ENCODE measurements at places on chromosomes 2 and 18.

- no peak for DNase-seq
These were observed 129.1 kb downstream of the ANKRD44 start for GRCh38 chr2:197181491-197181890.

GRCh38 chr2:11983870-11984269 lies 237.4 kb downstream of the LPIN1 start:
- no peak for DNase-seq

DNA sequence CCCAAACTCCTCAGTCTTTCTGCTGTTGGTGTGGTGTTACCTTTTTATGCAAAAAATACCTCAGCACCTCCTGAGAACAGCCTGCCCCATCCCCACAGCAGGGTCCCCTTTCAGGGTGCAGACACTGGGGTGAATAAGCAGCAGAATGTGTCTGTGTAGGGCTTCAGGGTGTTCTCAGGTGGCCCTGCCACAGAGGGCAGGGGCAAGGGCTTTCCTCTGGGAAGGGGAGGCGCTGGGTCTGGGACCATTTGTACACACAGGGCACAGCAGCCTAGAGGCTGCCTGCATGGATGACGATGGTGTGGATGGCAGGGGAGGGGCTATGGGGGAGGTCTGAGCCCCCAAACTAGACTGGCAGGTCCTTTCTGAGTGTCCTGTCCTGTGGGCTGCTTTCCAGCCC lies 2.6 kb downstream of the HAAO start:
- DNase-seq: no peak

- peak; percentile 41 for DNase-seq
These were observed 47.2 kb downstream of the RAD51AP2 start for GRCh38 chr2:17470855-17471641.

All from NCI-H1105 treated with DMSO at 0.1 percent for 48 hours (cell line).